SJCRH30 (cell line): ENCODE measurements at places on chromosomes 6 and 20.

GRCh38 chr6:24513602-24514001 is 18.8 kb downstream of the ALDH5A1 start:
- no peak for DNase-seq

DNA sequence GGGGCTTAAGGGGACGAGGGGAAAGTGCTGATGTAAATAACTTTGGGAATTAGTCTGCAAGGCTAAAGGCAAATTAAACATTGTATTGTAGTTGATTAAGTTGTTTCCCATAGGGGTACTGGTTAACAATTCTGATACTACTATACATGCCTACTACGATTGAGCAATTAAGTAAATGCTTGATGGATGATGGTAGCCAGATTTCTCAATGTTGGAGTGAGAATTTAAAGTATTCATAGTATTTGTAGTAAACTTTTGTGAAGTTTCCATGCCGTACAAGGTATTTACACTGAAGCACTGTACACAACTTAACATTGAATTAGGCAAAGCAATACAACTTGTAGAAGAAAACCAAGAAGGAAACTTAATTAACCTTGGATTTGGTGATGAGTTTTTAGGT is 852.3 kb downstream of the QKI start:
- DNase-seq, result no peak

GRCh38 chr6:18746727-18747126 is 359.6 kb downstream of the RNF144B start:
- no peak for DNase-seq

DNA sequence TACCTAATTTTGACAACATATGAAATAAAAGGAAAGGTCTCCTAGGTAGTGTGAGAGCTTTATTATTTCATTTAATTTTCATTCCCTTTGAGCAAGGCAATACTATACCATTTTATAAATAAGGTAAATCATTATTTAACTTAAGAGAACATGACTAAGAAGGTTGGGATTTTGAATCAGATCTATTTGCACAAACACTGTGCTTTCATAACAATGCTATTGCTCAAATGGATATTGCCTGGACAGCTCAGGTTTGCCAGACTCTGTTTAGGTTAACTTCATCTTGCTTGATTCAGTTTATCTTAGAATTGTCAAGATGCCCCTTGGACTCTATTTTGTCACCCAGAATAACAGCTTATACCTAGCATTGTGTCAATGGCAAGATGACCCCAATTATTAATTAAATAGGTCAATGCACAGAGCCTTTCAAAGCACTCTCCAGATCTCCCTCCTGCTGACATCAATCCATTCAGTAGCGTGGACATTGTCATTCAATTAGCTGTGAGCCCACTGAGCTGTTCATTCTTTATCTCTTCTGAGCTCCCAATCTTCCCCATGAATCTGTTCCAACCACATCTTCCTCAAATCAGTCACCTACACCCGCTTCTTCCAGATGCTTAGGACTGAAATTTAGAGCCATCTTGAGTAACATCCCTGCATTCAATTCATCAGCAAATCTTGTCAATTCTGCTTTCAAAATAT is 42.1 kb upstream of the TMEM30A start:
- DNase-seq, result no peak

DNA sequence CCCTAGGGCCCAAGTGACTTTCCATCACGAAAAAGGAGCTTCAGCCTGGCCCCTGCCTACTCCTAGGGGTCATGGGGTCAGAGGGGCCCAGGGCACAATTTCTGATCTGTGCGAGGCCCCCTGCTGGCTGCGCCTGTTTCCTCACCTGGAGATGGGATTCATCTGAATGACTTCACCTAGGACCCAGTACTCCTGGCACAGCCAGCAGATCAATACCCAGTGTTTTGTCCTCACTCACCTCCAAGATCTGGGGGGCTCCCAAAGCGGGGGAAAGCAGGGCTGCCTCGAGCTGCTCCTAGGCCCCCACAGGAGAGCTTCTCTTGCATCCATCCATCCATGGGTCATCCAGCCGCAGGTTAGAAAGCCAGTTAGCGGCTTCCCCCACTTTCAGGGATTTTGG is 33.8 kb downstream of the CD40 start:
- no peak for DNase-seq

- no peak for DNase-seq
Observed at GRCh38 chr6:92364948-92365541, 1054.3 kb downstream of the EPHA7 start.
